NCI-H526 (cell line): ENCODE measurements at places on chromosomes 3 and 15.

DNA sequence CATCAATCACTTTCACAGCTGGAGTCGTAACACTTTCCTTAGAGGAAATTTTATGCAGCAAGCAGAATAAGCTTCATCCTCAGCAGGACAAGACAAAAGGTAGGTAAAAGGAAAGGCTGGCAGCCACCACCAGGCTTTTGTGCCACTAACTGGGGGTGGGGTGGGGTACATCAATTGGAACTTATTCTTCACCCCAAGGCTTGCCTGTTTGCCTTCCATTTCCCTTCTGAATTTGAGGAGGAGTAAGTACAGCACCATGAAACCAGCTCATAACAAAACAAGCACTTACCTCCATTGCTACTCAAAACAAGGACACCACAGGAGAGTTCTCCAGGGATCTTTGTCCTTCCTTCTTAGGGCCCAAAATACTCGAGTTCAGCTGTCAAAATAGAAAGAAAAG lies 296.8 kb downstream of the ARRDC4 start:
- no peak for DNase-seq

DNA sequence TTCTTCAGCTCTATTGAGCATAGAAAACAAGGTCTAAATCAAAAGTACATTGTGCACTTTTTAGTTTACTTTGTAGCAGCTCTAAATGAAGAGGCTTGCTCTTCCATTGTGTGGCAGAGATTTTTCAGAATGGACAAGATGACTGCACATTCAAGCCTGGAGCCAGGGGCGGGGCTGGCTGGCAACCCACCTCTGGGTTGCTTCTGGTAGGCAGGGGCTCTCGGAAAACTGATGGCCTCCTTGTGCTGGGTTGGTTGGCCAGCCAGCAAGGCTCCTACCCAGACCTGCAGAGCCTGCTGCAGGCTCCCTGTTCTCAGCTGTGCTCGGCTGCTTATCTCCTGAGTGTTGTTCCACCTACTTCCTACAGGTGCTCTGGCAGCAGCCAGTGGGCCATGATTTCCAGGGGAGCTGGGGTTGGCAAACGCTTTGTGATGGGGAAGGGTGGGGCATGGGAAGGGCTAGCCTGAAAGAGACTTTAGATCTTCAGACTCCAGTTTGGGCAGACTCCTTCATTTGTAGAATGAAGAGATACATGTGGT lies 8.8 kb downstream of the BSN start:
- no peak for DNase-seq

DNA sequence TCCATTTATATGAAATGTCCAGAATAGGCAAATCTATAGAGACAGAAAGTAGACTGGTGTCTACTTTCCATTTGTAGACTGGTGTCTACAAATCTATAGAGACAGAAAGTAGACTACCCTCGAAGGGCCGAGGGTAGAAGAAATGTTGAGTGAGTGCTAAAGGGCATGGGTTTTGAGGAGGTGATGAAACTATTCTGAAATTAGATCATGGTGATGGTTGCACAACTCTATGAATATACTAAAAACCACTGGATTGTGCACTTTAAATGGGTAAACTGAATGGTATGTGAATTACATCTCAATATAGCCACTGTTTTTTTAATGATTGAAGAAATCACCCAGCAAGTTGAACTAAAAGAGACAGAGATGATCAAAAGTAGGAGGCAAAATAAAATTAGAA lies 27.9 kb downstream of the TP53BP1 start:
- DNase-seq = no peak

DNA sequence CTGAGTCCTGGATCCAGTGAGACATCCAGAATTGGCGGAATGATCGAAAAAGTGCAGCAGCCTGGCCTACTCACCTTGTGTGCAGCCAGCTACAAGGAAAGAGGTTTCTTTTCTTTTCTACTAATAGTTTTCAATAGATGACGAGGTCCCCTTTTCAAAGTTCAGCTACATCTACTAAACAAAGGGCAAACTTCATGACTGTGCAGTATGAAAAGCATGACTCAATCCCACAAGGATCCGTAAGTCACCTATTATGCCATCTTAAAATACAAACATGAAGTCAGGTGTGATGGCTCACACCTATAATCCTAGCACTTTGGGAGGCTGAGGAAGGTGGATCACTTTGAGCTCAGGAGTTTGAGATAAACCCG lies 16.7 kb downstream of the MIX23 start:
- DNase-seq = no peak

DNA sequence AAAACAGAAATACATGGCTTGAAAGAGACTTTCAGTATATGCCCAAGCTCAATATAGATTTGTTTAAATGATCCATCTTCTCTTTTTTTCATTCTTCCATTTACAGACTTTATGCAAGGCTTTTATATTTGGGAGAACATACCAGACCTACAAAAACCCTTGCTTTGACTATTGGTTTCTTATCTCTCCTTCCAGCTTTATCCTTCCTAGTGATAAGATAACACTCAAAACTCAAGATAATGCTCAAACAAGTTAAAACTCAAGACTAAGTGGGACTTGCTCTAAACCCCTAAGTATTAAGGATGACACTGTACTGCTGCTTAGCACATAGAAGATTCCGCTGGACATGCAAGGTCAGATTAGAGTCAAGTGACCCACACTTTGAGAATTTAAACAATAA lies 8.0 kb downstream of the TUSC7 start:
- DNase-seq = no peak

GRCh38 chr3:17151598-17152373 lies 267.0 kb downstream of the PLCL2 start:
- DNase-seq = no peak

- no peak for DNase-seq
These were observed 58.0 kb upstream of the FOXB1 start for GRCh38 chr15:59946084-59946483.

DNA sequence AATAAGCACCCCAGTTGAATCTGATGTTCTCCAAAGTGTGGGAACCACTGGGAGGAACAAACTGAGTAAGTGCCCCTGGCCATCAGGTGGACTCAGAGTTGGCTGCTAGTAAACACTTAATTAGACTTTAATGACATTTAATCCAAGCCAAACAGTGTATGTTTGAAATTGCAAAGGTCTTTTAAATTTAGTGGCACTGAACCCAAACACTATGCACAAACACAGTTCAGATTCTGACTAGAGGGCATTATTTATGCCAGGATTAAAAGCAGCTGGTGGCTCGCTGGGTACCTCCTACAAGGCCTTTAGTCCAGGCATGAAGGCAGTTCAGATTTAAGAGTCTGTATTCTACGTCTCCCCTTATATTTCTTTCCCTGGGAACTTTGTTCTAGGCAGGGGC lies 264.8 kb downstream of the CLSTN2 start:
- DNase-seq = no peak

DNA sequence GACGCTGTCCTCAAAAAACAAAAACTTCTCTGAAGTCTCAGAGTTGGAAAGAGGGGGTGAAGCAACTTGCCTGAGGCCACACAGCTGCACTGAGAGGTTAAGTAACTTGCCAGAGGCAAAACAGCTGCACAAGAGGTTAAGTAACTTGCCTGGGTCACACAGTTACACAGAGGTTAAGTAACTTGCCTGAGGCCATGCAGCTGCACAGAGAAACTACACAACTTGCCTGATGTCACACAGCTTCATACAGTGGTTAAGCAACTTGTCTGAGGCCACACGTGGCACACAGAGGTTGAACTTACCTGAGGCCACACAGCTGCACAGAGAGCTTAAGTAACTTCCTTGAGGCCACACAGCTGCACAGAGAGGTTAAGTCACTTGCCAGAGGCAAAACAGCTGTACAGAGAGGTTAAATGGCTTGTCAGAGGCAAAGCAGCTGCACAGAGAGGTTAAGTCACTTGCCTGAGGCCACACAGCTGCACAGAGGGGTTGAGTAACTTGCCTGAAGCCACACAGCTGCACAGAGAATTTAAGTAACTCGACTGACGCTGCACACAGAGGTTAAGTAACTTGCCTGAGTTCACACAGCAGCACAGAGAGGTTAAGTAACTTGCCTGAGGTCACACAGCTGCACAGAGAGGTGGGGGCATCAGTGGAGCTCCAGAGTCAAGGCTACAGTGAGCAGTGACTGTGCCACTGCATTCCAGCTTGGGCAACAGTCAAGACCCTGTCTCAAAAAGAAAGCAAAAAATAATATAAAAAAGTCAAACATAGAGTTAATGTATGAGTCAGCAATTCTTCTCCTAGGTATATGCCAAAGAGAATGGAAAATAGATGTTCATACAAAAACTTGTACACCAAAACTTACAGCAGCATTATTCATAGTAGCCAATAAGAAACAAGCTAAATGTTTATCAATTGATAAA lies 12.0 kb upstream of the ACAD9 start:
- no peak for DNase-seq

GRCh38 chr3:71005702-71006321 lies 577.7 kb downstream of the FOXP1 start:
- DNase-seq = no peak

DNA sequence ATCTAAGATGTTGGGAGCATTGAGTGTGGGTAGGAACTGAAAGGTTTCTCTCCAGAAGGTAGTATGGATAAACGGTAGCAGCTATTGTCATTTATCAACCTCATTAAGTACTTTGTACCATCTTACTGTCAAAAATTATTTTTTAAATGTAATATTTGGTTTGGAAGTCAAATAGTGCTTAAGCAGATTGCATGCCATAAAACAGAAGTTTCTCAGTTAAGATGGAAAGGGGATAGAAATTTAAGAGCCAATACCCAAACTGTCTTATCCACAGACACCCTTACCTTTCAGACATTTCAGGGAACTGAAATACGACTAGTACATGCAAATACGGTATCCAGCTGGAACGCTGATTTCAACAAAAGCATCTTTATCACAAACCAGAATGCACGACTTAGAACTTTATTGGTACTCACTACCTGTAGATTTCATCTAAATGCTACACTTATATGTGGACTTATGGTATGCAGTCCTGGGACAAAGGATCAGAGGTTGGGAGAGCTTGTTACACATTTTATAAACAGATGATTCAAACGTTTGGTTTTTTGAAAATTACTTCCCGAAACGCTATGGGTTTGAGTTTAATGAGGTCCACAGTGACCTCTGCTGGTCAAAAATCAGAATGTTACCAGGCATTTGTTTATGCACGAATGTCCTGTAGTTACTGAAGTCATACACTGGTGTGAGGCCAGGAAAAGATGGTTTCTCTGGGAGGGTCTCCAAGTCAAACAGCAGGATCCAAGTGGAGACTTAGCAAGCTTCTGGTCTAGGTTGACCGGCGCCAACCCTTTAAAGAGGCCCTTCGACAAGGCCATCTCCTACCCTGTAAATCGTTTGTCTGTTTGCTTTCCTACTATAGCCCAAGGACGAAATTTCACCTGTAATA lies 45.7 kb upstream of the DUT start:
- DNase-seq = peak; percentile 87

- DNase-seq = no peak
These were observed 200.4 kb downstream of the ADAMTSL3 start for GRCh38 chr15:83854321-83854720.

GRCh38 chr3:128698211-128699047 lies 27.6 kb upstream of the RAB7A start:
- peak; percentile 80 for DNase-seq

- DNase-seq = no peak
These were observed 262.9 kb upstream of the ATP10A start for GRCh38 chr15:26126070-26126469.

- peak; percentile 18 for DNase-seq
These were observed 42.0 kb downstream of the UMPS start for GRCh38 chr3:124772081-124772831.

DNA sequence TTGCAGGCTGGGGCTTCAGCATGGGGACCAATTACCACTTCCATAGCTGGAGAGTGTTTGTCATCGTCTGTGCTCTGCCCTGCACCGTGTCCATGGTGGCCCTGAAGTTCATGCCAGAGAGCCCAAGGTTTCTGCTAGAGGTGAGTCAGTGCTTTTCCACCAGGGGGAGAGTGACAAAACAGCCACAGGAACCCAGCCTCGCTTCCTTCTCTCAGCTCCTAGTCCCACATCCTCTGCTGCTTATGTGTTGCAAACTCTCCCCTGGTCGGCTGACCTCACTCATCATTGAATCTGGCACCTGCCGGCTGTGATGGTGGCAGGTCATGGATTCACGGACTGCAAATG lies 158.3 kb downstream of the SV2B start:
- DNase-seq = no peak

DNA sequence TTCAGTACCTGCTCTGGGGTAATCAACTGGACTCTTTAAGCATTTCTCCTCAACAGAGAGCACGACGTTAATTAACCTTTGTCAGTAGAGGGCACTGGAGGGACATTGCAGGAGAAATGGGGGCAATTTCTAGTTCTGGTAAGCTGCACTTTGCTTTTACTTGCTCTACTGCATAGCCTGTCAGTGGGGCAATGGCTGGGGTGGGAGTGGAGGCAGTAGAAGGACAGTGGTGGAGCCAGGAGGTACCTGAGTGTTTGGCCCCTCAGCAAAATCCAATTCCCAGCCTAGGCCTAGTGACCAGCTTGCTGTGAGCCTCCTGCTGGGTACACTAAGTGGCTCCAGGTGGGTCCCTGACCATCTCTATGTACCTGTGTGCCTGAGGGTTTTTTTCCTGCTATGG lies 18.3 kb upstream of the MED12L start:
- DNase-seq = peak; percentile 54

DNA sequence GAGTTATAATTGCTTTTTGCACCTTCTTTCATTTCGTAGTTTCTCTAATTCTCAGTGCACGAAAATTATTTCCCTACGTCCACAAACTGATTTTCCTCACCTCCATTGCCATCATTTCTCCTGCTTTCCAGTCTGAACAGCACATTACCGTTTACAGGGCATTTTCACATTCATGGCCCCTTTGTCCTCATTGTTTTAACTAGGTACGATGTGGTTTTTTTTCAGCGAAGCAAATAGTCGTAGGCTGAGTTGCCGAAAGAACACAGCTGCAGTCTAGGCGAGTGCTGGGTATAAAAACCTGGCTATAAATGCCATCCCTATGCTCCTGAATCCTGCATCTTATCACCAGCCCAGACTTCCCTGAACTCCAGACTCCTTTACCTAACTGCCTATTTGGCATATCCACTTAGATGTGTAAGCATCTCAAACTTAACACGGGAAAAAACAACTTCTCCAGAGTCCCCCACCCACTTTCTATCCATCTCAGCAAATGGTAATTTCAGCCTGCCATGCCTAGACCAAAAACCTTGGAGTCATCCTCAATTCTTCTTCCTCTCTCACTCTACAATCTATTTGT lies 691 bp upstream of the FSIP1 start:
- DNase-seq = peak; percentile 47

DNA sequence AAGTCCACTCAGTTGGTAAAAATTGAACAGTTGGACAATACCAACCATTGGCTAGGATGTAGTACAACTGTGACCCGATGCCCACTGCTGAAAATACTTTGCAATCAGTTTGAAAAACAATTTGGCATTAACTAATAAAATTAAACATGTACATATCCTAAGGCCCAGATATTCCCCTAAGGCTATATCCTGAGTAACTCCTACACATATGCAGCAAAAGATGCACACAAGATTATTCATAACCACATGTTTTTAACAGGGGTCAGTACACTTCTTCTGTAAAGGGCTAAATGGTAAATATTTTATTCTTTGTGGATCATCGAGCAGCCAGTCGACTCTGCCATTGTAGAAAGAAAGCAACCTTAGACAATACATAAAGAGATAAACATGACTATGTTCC lies 116.3 kb downstream of the MEX3B start:
- DNase-seq = no peak
